ENCODE measurements at places on chromosomes 2 and 18.

DNA sequence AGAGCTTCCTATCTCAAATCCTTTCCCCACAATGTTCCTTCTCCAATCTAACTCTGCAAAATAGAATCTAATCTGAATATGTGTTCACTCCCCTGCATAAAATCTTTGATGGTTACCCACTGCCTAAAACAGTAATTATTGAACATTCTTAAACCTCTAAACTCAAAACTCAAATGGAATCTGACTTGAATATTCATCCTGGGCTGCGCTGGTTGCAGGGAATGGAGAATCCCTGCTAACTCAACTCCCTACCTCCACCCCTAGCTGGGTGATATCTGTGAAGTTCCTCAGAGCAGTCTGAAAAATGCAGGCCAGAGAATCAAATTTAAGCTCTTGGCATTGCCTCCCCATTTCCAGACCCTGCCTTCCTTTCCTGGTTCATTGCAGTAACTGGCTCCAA, 44.8 kb downstream of the ZNF521 start:
- no peak for DNase-seq

DNA sequence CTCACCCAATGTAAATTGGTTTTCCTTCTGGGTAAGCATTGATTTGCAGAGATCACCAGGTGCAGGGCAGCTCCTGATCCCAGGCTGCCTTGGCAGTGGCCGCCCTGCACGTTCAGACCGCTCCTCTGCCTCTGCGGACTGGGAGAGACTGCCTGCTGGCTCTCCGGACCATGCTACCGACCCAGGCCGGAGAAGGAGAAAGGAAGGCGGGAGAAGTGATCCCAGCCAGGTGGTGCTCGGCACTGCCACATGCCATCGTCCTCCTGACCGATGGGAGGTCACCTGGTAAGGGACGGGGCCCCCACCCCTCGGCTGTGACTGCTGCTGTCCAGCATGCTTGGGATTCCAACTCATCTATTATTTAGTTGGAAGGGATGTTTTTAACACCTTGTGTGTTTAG, 108.1 kb upstream of the POU3F3 start:
- DNase-seq: no peak

- no peak for DNase-seq
These were observed 256.0 kb upstream of the FANCL start for GRCh38 chr2:58497168-58497567.

DNA sequence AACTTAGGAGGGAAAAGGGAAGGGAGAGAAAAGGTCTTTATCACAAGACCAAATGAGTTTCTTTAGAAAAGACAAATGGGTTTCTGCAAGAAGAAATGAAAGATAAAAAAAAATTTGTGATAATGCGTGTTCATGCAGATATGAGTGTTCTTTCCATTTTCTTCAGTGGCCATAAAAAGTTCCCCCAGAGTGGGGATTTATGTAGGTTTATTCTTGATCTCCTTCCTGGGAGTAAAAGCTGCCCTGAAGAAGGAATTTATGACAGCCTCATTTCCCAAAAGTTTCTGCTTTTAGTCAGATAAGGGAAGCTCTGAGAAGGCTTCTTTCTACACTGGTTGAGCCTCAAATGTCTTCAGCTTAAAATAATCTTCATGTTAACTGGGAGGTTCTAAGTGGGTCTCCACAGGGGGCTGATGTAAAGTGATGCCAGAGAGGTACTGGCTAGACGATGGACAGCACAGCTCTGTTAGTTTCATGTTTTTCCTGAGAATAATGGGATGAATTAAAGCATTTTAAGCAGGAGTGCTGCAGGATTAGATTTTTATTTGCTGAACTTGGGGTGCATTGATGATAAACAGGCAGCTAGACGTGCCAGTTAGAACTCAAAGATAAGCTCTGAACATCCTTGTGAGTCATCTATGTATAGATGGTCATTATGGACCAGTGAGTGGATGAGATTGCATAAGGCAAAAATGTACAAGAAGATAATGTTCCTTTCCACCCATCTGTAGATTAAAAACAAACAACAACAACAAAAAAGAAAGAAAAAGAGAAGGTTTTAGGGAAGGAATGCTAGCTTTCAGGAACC, 99.4 kb upstream of the MSH2 start:
- DNase-seq: no peak

DNA sequence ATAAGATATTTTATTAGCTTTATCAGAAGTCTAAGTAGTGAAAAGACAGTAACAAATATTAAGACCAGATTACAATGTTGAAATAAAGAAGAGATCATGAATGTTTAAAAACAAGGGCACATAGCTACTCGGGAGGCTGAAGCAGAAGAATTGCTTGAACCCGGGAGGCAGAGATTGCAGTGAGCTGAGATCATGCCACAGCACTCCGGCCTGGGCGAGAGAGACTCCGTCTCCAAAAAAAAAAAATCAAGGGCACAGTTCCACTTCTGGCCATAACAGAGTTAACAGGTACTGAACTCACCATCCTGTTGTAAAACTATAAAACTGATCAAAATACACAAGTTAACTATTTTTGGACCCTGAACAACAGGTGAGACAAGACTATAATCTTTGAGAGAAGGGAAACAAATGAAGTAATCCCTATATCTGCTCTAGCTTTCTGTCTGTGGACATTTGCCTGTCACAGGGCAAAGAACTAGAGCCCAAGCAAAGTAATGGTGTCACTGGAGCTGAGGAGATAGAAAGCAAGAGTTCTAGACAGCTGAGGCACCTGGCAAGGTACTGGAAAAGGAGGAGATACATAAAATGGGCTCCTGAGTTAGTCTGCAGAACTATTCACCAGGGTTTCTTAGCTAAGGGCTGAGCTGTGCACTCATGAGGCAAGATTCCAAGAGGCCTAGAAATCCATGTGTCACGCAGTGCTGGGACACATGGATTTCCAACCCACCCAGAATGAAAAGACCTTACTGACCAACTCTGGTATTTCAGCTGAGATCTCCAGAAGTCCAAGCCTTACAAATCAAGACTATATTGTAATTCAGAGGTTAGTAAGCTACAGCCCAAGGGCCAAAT, 15.2 kb downstream of the MMADHC start:
- DNase-seq: no peak

GRCh38 chr2:28530782-28531181, 34.9 kb downstream of the PLB1 start:
- DNase-seq: no peak

GRCh38 chr2:48771241-48772014, 15.9 kb upstream of the LHCGR start:
- no peak for DNase-seq

GRCh38 chr2:211423018-211423417, 866.6 kb downstream of the CPS1 start:
- no peak for DNase-seq

All from stimulated activated CD8-positive, alpha-beta memory T cell treated with anti-CD3 and anti-CD28 coated beads, Interleukin-4, amount 100 ng/mL, for 1 hour (primary cell).